ENCODE measurements at places on chromosomes 11 and 22.

- DNase-seq, result no peak
These were observed 29.7 kb upstream of the TEF start for GRCh38 chr22:41352058-41352457.

DNA sequence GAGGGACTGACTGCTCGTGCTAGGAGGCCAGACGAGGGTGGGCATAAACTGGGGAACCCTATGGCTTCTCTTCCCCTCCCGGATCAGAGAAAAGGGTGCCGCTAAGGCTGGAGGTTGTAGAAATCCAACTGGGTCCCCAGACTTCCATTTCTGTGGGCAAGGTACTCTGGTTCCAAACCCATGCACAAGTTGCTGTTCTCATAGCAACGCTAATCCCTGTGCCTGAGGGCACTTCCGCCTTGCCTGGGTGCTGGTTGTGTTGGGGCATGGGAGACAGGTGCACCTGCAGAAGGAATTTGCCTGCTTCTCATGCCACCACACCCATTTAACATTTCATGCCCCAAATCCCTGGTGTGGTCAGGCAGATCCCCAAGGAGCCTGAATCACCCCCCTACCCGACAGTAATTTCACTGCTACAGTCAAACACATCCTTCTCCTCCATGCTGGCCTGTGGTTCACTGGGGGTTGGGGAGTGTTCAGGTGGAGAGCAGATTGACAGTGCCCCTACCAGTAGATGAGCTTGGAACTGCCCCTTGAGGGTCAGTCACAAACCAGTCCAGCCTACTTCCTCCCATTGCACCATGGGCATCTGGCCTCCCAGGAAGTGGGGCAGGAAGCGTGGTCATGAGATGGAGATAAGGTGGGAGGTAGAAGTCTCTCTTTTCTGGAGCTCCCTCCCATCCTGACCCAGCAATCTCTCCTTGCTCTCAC is 1.2 kb downstream of the C2CD2L start:
- no peak for DNase-seq

DNA sequence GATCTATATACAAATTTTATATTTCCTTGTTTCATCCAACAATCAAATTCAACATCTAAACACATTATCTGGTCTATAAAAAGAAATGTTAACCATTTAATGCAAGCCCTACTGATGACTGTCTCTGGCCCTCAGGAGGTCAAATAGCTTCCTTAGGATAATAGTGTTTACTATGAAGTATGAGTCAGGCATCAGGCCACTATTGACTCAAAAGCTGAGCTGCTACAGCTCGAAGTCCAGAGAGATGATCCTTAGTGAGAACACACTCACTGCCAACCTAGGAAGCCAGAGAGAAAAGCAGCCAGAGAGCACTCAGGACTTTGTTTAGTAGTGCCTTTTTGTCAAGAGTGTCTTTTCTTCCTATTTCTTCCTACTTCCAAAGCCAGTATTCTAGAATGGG is 171.8 kb downstream of the SOX6 start:
- no peak for DNase-seq

DNA sequence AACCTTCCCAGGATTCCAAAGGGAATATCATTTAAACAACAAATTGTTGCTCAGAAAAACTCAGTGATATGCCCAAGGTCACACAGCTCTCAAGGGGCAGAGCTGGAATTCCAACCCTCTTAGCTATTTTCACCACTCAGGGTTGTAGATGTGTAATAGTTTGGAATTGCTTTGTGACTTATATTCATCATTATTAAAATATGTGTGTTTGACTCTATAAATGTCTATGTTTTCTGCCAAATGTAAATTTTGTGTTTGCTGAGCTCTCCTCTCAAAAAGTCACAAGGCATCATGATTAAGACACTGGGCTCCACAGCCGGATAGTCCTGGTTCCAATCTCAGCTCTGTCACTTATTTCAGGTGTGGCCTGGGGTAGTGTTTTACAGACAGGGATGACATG is 407.3 kb downstream of the TMEM135 start:
- DNase-seq, result no peak

- no peak for DNase-seq
These were observed 24.1 kb upstream of the CDC42EP2 start for GRCh38 chr11:65290448-65291165.

GRCh38 chr11:27467181-27467913 is 5.2 kb downstream of the LGR4 start:
- no peak for DNase-seq

GRCh38 chr22:41479671-41480396 is 10.9 kb downstream of the ACO2 start:
- no peak for DNase-seq

DNA sequence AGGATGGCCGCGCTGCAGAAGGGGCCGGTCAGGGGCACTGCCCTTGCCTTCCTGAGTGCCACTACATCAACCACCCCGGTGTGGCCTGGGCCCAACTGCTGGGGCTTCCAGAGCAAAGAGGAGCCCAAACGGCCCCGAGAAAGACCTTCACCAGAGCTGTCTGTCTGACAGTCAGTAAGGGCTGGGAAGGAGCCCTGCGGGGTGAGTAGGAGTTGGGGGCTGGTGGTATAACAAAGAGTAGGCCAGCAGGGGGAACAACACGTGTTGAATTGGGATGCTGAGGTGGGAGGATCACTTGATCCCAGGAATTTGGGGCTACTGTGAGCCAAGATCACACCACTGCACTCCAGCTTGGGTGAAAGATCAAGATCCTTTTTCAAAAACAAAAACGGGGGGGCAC is 3.9 kb downstream of the GSTT4 start:
- DNase-seq, result peak; percentile 5

- DNase-seq, result no peak
These were observed 7.6 kb upstream of the MAPK11 start for GRCh38 chr22:50277761-50278160.

- DNase-seq, result no peak
These were observed 7.4 kb upstream of the PRR33 start for GRCh38 chr11:1899090-1899489.

GRCh38 chr11:66285250-66285947 is 3.5 kb downstream of the YIF1A start:
- DNase-seq, result no peak

DNA sequence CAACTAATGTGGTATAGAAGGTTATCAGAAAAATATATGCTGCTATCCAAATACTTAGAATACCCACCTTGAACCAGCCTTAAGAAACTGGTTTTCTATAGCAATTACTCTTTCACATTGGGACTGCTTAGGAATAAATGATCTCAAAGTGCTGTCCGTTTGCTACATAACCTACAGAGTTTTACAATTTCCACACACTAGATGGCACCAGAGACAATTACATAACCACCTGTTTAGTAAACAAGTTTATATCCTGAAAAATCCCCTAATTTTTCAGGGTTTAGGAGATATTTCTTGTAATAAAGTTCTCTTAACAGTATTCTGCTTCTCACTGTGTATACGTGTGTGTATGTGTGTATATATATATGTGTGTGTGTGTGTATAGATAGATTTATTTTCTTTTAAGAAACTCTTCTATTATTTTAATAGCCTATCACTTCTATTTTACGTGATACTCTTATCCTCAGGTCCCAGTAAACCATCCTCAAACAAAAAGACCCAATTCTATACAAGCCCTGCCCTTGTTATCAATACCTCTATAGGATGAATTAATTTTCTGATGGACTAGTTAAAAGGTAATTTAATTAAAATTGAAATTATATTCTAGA is 6.7 kb upstream of the OR5I1 start:
- peak; percentile 57 for DNase-seq

DNA sequence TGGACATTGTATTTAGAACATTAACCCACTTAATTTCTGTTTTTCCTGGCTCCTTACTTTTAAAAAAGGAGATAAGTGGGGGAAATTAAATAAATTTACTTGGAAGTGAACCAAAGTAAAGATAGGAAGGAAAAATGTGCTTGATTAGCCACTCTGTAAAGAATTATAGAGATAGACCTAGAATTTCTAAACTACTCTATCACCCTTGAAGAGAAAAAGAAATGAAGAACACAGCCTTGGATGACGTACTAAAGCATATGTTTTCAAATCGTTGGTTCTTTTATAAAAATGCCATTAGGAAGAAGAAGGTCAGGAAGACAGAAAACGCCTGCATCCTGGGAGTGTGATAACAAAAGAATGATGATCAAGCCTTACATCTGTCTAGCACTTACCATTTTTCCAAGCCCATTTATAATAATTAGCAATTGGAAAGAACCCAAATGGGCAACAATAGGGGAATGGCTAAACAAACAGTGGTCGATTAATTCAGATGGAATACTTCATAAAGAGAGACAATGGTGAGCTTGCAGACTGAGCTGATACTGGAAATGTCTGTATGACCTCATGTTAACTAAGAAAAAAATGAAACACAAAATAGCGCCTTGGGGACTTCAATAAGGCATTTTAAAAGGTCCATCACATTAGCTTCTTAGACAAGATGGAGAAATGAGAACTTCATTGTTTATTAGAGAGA is 81.0 kb upstream of the LRRC55 start:
- no peak for DNase-seq

DNA sequence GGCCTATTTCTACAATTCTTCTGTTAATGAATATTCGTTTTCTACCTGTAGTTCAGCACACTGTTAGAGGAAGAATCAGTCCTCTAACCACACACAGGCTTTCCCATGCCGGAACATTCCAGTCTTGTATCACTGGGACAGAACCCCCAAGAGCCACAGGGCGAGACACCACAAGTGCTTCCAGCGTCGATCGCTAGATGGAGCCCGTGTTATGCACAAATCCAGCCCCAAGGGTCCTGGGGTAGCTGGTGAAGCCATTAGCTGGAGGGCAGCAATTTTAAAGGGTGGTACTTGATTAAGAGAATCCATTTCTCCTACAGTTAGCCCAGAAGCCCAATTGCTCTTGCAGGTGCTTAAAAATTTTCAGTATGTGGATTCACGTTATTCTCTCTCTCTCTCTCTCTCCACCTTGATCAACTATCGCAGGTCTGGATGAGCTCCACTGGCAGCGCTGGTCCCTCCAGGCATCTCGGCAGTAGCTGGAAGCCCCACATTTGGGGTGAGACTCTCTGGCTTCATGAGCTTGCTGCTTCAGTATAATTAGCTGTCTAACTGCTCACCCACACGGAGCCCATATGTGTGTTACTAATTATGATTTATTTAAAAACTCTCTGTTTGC is 148.2 kb upstream of the SNX19 start:
- peak; percentile 87 for DNase-seq

DNA sequence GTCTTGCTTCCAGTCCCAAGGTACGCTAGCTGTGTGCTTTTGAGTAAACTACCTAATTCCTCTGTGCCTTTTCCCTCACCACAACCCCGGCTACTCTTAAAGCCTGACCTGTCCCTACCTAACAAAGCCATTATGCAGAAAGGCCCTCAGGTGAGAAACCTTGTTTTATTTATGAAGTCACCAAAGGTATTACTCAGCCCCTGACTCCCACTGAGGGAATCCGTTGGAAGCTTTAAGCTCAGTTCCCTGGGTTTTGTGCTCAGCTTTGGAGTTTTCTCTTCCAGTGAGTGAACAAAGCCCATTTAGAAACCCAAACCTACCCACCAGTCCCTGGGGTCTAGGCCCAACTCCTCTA is 90.9 kb downstream of the APIP start:
- DNase-seq, result no peak

- DNase-seq, result no peak
These were observed 36.6 kb upstream of the PAX6 start for GRCh38 chr11:31847761-31848160.

GRCh38 chr11:20770414-20770946 is 101.1 kb downstream of the NELL1 start:
- DNase-seq, result no peak

GRCh38 chr11:65298131-65298535 is 16.5 kb upstream of the CDC42EP2 start:
- DNase-seq, result no peak

GRCh38 chr11:63837739-63838138 is 1.2 kb upstream of the MARK2 start:
- DNase-seq, result no peak

DNA sequence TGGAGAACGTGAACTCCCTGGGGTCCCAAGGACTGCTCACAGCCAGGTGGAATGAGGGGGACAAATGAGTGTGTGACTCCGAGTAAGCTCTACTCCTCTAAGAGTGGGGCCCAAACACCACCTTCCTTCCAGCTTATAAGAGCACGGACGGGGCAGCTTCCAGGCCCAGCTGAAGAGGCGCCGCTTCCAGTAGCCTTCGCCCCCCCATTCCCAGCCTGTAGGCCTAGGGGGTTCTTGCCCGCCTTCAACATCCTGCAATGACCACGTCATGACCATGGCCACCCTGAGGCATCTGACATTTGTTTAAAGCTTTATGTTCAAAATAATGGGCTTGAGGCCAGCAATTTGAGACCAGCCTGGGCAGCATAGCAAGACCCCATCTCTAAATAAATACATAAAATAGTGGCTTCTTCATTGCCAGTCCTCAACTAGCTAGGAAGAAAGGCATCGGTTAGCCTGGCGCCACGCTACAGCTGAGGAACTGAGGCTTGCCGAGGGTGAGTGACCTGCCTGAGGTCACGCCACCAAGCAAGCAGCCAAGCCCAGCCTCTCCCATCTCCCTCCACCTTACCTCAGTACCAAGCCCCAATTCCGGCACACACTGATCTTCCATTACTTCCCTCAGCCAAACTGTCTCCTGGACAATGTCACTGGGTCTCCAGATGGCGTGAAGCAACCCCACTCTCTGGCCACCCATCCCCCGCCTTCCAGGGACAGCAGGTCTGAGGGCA is 7.8 kb upstream of the TNFRSF13C start:
- no peak for DNase-seq

DNA sequence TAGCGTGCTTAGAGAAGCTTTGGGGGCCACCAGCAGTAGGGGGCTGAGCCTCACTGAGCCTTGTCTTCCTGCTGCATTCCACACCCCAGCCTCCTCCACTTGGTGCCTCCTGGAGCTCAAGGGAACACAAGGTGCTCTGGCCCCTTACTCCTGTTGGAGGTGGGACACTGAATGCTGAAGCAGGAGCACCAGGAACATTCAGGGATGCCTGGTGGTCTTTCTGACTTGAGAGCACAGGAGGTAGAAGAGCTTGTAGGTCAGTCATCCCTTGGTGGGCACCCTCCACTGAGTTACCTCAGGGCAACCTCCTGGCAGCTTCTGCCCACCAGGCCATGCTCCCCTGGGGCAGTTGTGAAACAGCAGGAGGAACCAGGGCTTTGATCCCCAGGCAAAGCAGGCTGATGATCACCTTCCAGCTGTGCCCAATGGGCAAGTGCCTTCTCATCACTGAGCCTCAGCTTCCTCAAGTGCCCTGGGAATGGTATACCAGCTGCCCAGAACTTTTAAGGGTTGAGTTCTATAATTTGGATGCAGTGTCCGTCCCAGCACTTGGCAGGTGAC is 50.1 kb downstream of the CABIN1 start:
- DNase-seq, result no peak

- DNase-seq, result no peak
These were observed 5.0 kb downstream of the RPS19BP1 start for GRCh38 chr22:39527481-39527961.

GRCh38 chr22:19598054-19598855 is 74.0 kb upstream of the CLDN5 start:
- DNase-seq, result no peak

DNA sequence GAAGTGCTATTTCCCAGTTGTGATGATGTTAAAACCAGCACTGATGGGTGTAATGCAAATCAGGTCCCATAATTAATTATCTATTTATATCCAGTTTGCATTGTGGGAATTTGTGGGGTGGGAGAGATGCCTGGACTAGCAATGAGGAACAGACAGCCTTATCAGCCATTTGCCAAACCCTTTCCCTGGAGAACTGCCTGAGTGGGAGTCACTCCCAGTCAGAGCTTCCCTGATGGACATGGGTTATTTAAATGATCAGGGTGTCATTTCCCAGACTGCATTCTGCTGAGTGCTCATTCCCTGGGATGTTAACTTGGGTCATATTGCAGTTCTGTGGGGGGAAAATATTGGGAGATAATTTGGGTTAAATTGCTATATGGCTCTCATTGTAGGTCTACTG is 168.5 kb downstream of the NAV2 start:
- DNase-seq, result no peak

- no peak for DNase-seq
These were observed 83.6 kb downstream of the ENTHD1 start for GRCh38 chr22:39809772-39810557.
